EL (cell line): ENCODE measurements at places on chromosomes 13 and 19.

DNA sequence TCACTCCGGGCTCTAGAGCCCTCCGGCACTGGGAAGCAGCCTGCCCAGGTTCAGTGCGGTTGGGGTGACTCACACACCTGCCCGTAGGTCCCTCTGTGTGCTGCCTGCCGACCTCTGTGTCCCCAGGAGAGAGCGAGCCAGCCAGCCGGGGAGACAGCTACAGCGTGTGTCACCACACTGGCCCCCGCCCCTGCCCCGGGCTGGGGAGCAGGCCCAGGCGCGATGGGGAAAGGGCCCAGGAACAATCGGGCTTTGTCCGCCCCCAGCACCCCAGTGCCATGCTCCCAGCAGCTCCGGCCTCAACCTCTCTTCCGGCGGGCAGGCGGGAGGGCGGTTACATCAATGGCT lies at the start of gene KLK6:
Gene KLK6, minus strand, starts transcription at position 179 of the 348 bp plus-strand sequence. CDS start 1,487 bp downstream, outside the sequence.
- no peak for DNase-seq

DNA sequence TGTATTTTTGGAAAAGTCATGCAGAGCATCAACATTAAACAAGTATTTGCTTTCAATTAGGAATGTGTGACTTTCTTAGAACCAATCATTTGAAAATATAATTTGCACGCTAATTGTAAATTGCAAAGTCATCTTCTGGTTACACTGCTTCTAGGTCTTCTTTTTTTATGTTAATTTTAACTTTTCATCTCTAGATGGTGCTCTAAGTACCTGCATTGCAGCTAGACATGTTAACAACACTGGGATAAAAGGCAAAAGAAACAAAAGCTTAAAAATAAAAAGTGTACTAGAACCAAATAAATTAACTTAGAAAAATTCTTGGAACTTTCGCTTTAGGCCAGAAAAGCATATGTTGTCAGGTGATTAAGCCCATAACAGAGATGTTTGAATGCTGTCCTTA lies 2758.2 kb downstream of the PCDH9 start:
- peak; percentile 59 for DNase-seq

GRCh38 chr19:7917267-7918061 lies 2.7 kb upstream of the SNAPC2 start:
- peak; percentile 62 for DNase-seq

- DNase-seq, result peak; percentile 82
Observed at GRCh38 chr13:21583478-21583877, 20.5 kb downstream of the MICU2 start.

- DNase-seq, result peak; percentile 47
Observed at GRCh38 chr19:11673608-11674041, 65.1 kb downstream of the ZNF823 start.

GRCh38 chr19:18469069-18469846 lies 31.3 kb upstream of the ISYNA1 start:
- DNase-seq, result peak; percentile 61

GRCh38 chr13:106649495-106649894 lies 81.6 kb upstream of the ARGLU1 start:
- peak; percentile 2 for DNase-seq

DNA sequence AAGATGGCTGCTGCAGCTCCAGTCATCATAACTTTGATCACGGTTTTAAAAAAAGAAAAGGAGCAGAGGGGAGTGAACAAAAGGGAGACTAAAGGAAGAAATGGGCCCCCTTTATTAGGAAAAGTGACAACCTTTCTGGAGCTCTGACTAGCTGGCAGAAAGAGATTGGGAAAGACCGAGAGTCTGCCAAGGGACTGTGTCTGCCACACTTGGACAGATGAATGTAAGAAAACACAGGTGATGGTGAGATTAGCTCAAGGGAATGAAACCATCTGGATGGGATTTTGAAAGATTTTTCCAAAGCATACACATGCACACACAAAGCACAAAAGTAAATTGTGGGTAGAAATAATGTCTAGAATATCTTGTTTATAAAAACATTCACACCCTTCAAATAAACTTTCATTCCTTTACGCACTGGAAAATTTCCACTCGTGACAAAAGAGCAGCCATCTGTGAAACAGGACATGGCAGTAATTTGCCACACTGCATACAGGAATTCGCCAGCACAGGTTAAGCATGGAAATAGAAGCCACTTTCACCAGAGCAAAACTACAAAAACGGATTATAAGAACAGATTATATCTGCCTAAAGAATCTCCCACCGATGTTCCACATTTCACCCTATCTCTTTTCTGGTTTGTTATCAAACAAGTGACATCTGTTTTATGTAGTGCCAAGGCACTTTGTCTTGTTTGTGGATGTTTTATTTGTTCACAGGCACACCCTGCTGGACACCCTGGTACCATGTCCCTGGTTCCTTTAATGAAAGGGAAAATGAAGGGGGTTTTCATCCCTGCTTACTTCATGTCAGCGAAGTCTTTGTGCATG lies 819.5 kb downstream of the DIAPH3 start:
- no peak for DNase-seq

GRCh38 chr13:22278336-22278929 lies 607.6 kb downstream of the FGF9 start:
- no peak for DNase-seq

GRCh38 chr13:23724196-23724970 lies 154.2 kb downstream of the TNFRSF19 start:
- no peak for DNase-seq

- DNase-seq, result no peak
Observed at GRCh38 chr19:30450100-30450499, 77.9 kb downstream of the ZNF536 start.

GRCh38 chr13:108708921-108709320 lies 79.5 kb downstream of the MYO16 start:
- DNase-seq, result no peak

GRCh38 chr13:75135325-75135825 lies 346.6 kb downstream of the TBC1D4 start:
- DNase-seq, result peak; percentile 99

DNA sequence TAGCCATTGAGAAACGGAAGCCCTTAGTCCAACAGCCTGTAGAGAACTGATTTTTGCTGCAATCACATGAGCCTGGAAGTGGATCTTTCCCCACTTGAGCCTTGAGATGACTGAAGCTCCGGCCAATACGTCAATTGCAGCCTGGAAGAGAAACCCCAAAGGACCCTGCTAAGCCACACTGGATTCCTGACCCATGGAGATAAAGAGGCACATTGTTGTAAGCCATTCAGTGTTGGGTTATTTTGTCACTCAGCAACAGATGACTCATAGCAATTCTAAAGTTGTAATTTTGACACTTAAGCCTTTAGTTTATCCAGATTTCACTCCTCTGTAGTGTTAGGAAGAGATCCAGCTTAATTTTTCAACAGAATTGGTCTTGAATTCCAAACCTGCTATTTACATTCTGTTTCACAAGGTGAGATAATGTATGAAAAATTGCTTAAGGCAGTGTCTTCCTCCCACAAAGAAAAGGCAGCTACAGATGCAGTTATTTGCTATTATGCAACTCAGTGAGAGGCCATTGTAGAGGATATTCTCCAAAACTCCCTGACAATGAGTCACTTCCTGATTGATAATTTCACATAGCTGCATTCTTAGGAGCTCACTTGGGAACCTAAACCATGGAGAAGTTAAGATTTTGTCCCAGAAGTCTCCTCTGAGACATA lies 59.4 kb upstream of the TSHZ3 start:
- DNase-seq, result peak; percentile 86

DNA sequence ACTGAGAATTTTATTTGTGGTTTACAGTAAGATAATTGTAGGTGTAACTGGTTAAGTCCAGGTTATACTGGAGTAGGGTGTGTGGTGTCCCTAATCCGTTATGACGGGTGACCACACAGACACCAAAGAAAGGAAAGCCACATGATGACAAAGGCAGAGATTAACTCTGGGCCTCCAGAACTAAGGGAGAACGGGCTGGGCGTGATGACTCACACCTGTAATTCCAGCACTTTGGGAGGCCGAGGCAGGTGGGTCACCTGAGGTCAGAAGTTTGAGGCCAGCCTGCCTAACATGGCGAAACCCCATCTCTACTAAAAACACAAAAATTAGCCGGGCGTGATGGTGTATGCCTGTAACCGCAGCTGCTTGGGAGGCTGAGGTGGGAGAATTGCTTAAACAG lies 10.2 kb upstream of the FUT2 start:
- no peak for DNase-seq

GRCh38 chr19:38004521-38005223 lies 97.7 kb downstream of the SIPA1L3 start:
- peak; percentile 98 for DNase-seq

DNA sequence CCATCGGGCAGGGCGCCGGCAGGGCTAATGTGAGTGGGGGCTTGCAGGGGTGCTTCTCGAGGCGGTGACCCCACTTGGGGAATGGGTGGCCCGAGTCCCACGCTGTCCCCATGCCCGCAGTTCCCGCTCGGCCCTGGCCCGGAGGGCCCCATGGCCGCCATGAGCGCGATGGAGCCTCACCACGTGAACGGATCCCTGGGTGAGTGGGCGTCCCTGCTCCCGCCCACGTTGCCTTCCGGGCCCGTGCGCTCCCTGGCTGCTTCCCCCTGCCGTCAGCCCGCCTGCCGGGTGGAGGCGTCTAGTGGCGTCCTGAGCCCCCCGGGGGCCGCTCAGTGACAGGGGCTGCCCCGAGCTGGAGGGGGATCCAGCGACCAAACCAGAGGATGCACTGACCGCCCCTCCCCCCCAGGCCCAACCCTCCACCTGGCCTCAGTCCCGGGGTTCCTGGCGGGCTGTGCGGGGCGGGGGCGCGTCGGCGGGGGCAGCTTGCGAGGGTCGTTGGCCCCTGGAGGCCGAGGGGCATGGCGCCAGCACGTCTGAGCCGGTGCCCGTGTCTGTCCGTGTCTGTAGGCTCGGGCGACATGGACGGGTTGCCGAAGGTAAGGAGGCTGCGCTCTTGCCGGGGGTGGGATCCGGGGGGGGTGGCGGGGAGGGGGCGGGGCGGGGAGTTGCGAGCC lies 4.8 kb downstream of the ISYNA1 start:
- no peak for DNase-seq

DNA sequence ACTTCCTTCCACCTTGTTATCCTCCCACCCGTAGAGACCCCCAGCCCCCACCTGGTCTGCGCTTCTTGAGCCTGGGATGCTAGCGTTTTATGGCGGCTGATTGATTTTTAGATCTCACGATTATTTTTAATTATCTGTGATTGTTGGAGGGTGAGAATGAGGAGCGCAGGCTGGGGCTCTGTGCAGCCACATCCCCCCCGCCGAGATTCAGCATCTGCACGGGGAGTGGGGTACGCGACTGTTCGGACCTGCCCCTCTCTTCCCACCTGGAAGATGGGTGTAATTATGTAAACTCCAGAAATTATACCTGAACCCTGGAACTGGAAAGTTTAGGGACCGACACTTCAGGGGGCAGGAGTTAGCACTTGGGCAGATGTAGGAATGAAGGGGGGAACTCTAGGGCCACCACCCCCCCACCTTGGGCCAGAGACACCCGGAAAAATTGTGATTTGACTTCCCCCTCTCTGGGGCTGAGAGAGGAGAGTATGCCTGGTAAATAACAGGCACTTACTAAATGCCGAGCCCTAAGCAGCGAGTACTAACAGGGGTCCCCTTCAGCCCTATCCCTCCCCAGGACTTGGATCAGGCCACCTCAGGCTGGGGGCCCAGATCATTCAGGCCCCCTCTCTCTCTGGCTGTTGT lies 1.8 kb upstream of the ONECUT3 start:
- no peak for DNase-seq

DNA sequence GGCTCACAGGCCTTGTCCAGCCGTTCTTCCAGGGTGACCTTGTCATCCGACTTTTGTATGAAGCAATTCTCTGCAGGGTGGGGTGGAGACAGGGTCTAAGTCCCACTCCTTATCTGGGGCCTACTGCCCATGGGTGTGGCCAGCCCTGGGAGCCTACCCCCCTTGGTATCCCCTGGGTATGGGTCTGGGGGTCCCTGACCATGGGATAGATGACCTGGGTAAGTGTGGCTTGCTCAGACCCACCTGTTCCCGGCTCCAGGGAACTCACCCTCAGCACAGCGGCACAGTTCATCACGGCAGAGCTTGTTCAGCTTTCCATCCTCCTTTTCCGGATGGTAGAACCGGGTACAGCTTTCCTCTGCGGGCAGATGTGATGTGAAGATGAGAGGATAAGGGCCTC lies 9.2 kb upstream of the TNFSF14 start:
- DNase-seq, result no peak
